ENCODE measurements at places on chromosomes 7 and 10.
A peak's percentile ranks its signal among the peaks of the same experiment; 100 is the strongest.

- no peak for DNase-seq
These were observed 15.8 kb downstream of the VENTX start for GRCh38 chr10:133253361-133253955.

DNA sequence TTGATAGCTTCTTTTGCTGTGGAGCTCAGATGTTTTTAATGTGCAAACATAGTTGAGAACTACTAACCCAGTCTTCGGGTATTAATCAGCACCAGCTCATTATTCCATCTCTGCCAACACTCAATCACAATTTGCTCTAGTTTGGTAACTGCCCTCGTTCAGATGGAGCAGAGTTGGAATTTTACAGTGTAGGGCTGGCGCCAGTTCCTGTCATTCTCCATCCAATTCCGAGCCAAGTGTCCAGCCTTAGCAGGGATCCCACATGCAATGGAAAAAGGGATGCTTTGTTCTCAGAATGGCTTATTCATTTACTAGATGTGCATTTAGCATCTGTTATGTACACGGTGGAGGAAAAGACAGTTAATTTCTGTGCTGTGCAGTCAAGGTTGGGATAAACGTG, 504.5 kb upstream of the GALNT17 start:
- no peak for DNase-seq

- DNase-seq: no peak
These were observed 924 bp downstream of the BMPR1A start for GRCh38 chr10:86757113-86757972.

GRCh38 chr10:77016855-77017254, 620.8 kb downstream of the KCNMA1 start:
- DNase-seq: no peak

DNA sequence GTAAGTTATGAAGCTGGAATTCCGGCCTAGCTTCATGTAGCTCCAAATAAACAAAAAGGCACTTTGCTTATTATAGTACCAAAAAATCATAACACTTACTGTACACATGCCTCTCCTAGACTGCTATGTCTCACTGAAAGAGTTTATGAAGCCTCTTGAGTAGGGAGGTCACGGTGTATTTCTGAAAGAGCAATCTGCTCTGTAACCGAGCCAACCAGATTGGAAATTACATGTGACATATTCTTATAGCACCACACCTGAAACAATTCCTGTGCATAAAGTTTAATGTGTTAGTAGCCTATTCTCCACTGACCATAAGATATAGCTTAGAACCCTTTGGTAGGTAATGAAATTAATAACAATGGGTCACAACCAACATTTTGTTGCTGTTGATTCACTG, 1.3 kb upstream of the FAM3C start:
- no peak for DNase-seq

DNA sequence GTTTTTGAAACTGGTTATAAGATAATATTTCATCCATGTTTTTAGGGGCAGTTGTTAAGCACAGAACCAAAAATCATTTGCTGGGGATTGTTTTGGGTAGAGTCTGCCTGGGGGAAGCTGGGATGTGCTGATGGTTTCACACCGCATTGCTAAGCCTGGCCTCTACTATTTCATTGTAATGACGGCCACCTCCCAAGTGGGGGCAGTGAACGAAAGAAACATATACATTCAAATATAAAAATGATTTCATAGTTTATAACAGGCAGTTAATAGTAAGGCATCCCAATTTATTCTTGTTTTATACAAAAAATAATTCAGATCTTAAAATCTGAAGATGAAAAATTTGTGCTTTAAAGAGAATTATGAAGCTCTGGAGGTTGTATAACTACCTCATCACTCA, 750.8 kb downstream of the REEP3 start:
- no peak for DNase-seq

- no peak for DNase-seq
These were observed 81.7 kb upstream of the NFE2L3 start for GRCh38 chr7:26070290-26070689.

DNA sequence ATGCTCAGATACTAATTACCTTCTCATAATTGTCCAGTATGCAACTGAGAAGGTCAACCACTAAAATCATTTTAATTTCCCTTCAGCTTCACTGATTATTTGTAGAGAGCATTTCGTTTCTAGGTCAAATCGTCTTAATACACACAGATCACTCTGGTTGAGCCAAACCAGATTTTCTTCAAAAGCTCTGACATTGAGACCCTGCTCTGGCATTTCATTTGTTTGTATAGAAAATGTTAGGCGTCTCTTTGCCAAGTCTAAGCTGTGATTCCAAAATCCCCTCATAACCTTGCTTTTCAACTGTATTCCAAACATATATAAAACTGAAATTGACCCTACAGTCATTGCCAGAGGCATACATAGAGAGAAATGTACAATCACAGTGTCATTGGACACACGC, 520.0 kb downstream of the CNTNAP2 start:
- DNase-seq: no peak

DNA sequence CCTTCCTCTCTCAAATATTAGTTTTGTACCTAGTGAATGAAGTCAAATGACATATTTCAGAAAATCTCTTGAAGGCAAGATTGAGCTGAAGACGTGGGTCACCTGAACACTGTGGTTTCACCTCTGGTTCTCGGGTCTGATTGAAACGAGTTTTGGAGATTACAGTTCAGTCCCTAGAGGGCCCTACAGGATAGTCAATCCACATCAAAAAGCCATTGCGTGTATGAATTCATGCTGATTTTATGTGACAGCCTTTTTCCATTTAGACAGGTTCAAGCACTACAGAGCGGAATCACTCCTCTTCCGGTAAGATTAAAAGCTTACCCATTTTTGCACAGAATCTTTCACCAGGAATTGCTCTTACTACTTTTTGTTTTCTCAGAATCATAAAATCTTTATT, 62.2 kb downstream of the VIM start:
- DNase-seq: no peak

- no peak for DNase-seq
These were observed 201.6 kb upstream of the KIAA1217 start for GRCh38 chr10:24007359-24007758.

- no peak for DNase-seq
These were observed 178.0 kb downstream of the RNF216 start for GRCh38 chr7:5603241-5604140.

DNA sequence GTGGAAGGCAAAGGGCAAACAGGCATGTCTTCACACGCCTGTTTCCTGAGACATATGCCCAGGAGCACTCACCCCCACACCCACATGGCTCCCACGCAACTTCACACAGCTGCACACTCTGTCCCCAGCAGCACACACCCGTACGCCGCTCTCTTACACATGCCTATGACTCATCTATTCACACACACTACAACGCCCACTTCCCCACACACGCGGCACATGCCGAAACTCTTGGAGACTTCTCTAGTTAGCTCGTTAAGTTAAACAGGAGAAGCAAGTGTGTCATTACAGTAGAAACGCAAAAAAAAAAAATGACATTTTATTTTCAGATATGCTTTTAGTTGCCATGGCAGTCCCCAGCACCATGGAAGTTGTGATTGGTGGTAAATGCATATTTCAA, 6.7 kb downstream of the CALN1 start:
- peak; percentile 2 for DNase-seq

- no peak for DNase-seq
These were observed 36.6 kb upstream of the PALS2 start for GRCh38 chr7:24536682-24537081.

DNA sequence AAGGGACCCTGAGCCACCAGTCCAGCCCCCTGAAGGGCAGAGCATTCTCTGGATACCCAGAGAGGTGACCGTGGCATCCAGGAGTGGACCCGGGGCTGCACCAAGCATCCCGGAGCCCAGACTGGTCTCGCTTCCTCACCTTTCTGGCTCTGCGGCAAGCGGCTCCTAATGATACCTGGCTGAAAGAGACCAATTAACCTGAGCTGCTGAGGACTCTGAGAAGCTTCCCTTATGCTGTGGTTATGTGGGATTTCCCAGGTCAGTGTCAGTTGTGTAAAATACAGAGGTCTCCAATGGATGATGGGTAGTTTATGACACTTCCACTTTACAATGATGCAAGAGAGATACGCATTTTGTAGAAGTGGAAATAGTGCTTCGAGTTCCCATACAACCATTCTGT, 51.5 kb downstream of the PFKFB3 start:
- DNase-seq: no peak

DNA sequence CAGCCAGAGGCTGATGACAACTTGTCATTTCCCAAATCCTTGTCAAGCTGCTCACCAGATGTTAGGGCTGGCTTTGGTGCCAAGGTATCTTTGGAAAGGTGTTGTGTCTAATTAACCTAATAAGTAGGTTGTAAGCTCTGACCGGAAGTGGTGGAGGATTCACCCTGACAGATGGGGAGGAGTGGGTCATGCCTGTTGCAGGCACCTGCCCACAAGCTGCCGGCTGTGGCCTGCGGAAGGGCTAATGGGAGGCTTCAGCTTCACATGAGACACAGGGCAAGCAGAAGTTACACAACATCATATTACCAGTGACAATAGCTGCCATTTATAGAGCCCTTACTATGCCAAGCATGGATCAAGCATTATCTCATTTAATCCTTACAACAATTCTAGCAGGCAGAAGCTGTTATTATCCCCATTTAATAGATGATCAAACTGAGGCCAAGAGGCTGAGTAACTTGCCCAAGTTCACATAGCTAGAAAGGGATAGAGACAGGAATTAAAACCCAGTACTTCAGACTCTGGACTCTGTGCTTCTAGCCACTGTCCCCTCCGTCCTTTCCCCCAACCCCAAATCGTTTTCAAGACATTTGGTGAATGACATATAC, 63.1 kb upstream of the DUSP5 start:
- no peak for DNase-seq

- no peak for DNase-seq
These were observed 349 bp upstream of the ERVW-1 start for GRCh38 chr7:92478095-92478494.

DNA sequence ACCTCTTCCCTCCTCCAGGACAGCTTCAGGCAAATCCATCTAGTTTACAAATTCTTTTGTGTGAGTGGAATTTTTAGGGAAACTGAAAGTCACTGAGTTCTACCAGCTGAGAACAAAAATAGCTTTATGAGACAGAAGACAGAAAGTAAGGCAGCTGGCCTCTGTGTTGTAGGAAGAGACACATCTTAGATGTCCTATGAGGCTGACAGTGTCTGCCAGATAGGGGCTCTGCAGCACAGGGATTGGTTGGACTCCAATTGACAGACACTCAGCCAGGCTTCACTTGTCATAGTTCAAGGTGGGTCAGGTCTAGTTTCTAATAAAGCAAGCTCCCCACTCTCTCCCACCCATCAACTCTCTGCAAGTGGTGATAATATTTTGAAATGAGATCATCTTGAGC, 574.9 kb downstream of the CCSER2 start:
- DNase-seq: no peak

DNA sequence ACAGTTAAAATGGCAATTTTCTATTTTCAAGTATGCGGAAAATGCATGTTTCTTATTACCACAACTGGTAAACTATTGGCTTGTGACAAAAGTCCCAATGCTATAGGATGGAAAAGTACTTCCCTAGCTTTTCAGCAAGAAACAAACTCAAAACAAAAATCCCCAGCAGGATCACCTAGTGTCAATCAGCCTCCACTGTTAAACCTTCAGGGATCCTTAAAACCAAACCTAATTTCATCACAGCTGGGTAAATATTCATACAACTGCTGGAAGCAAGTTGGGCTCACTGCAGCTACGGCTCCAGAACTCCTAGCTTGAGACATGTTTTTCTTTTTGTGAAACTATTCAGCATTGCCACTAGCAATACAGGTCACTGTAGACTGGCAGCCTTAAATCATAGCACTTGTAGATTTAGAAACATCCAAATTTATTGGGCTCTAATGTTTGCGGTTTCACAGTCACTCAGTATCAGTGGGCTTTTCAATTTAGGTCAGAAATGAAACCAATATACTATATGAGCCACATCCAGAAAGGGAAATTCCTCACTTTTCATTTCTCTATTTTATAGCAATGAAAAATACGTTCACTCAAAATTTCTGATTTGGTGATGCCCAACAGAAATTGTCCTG, 145.2 kb upstream of the ANK3 start:
- no peak for DNase-seq

DNA sequence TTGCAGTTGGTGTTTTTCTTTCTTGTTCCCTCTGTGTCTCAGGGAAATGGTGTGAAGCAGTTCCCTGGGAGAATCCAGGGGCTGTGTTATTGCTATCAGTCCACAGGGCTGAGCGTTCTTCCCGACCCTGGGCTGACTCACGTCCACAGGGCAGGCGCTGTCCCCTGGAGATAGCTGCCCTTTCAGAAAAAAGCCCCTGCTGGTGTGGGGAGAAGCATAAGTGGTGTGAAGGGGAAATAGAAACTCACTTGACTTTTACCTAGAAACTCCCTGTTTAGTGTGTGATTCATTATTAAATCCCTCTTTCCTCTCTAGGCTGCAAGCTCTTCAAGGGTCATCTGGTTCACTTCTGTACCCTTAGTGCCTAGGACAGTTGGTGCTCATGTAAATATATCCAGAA, 63.3 kb upstream of the SMNDC1 start:
- DNase-seq: no peak

GRCh38 chr7:584820-585219, 65.2 kb upstream of the PDGFA start:
- DNase-seq: no peak

DNA sequence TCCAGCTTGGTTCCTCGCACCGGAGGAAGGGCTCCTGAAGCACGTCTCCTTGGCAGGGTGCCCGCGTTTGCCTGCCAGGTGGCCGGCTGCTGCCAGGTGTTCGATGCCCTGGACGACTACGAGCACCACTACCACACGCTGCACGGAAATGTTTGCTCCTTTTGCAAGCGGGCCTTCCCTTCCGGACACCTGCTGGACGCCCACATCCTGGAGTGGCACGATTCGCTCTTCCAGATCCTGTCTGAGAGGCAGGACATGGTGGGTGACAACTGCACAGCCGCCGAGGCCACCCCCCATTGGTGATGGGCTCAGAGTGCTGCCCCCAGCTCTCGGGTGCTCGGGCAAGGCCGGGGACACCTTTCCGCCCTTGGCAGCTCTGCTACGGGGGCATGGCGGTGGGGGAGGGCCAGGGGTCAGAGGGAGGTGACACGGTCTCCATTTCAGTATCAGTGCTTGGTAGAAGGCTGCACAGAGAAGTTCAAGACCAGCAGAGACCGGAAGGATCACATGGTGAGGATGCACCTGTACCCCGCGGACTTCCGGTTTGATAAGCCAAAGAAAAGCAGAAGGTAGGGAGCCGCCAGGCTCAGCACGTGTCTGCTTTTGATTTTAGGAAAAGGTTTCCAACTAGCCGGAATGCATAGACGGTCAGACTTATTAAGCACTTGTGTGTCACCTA, 1.1 kb downstream of the ZNF511 start:
- DNase-seq: no peak

GRCh38 chr7:47730142-47730541, 148.2 kb upstream of the TNS3 start:
- no peak for DNase-seq

Measured in stimulated activated CD8-positive, alpha-beta memory T cell treated with anti-CD3 and anti-CD28 coated beads, Interleukin-7, amount 100 ng/mL, for 4 hours (primary cell).